ENCODE measurements at places on chromosomes 12 and 14. TPM values are rescaled to one million over a fixed set of nuclear protein-coding genes. Genes with fewer than 3 reads are reported as not detected.

GRCh38 chr14:53952533-53952932, 4.1 kb downstream of the BMP4 start:
- H3K27ac ChIP-seq = peak overlapping the region; percentile 59
- H3K4me1 ChIP-seq = peaks cover 42% of the 10 kb centered on the region
- H3K27me3 ChIP-seq = peaks cover 41% of the 10 kb centered on the region

DNA sequence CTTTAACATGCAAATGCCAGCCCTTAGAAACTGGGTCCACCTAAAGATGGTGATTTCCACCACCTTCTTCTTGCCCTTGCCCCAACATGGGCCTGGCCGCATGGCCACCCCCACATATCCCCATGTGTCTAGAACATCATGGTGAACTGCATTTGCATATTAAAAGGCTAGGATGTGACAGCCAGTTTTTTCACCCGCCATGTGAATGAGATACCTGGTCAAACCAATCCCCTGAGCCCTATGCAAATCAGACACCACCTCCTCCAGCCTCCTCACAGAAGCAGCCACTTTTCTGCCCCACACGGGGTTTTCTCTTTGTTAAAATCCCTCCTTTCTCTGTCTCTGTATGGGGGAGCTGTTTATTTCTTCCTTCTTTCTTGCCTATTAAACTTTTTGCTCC, 1322.5 kb downstream of the FSCB start:
- no peaks in the 10 kb centered on the region for H3K4me1 ChIP-seq
- no peak overlapping the region for H3K4me3 ChIP-seq
- no peak for DNase-seq
- no peak overlapping the region for H3K27ac ChIP-seq

DNA sequence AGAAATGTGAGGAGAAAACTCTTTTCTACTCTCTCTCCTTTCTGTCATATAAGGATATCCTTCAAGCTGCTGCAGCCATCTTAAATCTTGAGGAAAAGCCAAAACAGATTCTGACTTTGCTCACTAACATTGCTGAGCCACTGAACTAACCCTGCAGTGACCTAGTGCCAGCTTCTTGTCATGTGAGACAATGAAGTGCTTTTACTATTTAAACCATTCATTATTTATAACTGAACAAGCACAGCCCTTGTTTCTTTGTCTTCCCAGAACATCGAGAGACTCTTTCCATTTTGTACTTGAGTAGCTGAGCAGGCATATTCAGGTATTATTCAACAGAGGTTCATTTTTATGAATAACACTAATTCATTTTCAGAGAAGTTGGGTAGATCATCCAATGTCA, 455.0 kb upstream of the TMPO start:
- H3K27me3 ChIP-seq = peaks cover 2% of the 10 kb centered on the region
- no peak overlapping the region for H3K27ac ChIP-seq
- H3K4me1 ChIP-seq = no peaks in the 10 kb centered on the region

GRCh38 chr14:92323916-92324818, 1.2 kb downstream of the SLC24A4 start:
- peaks cover 64% of the 10 kb centered on the region for H3K27me3 ChIP-seq
- H3K36me3 ChIP-seq = no peaks in the 10 kb centered on the region
- no peaks in the 10 kb centered on the region for H3K4me1 ChIP-seq
- H3K4me3 ChIP-seq = no peak overlapping the region

GRCh38 chr12:105748806-105749600, 389.8 kb downstream of the NUAK1 start:
- no peak for DNase-seq
- H3K4me3 ChIP-seq = no peak overlapping the region
- no peaks in the 10 kb centered on the region for H3K36me3 ChIP-seq
- H3K4me1 ChIP-seq = peaks cover 21% of the 10 kb centered on the region

DNA sequence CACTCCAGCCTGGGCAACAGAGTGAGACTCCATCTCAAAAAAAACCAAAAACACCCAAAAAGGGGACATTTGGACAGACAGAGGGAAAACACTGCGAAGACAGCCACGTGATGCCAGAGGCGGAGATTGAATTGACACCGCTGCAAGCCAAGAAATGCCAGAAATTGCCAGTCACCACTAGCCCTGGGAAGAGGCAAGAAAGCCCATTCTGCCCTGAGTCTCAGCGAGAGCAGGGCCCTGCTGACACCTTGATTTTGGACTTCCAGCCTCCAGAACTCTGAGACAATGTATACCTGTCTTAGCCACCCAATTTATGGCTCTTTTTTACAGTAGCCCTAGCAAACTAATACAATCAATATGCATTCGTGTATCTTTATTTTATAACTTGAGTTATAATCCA, 7.4 kb upstream of the IGFBP6 start:
- H3K36me3 ChIP-seq = 0 out of 2 replicates have a peak, but pooled peaks cover 6% of the 10 kb centered on the region
- peaks cover 34% of the 10 kb centered on the region for H3K4me1 ChIP-seq
- DNase-seq = no peak
- no peak overlapping the region for H3K4me3 ChIP-seq
- H3K27me3 ChIP-seq = peaks cover 2% of the 10 kb centered on the region

DNA sequence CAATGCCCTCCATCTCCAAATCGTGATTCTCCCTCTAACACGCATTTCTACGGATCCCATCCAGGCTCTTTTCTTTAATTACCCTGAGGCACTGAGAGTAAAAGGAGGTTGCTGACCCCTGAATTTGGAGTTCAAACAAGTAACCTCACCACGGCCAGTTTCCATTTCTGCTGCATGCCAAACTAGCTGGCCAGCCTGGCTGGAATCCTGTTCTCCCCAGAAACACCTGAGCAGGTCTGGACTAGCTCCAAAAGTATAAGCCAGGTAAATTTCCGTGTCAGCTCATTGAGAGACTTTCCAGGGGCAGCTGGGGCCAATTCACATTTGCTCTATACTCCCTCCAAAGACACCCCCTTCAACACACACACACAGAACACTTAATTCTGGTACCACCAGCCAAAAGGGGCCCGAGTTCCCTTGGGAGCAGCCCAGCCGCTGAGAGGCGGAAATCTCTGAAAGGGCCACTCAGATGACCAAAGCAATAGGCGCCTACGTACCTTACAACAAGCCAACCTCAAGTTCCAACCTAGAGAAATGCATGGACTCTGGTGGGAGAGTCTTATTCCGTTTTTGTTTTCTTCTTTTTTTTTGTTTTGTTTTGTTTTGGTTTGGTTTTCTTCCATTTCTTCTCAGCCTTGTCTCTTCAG, 131.4 kb downstream of the NDUFA12 start:
- no peak overlapping the region for H3K4me3 ChIP-seq
- H3K27me3 ChIP-seq = peaks cover 37% of the 10 kb centered on the region
- DNase-seq = no peak
- no peak overlapping the region for H3K27ac ChIP-seq
- no peaks in the 10 kb centered on the region for H3K36me3 ChIP-seq
- peaks cover 8% of the 10 kb centered on the region for H3K4me1 ChIP-seq

- DNase-seq = peak; percentile 96
- H3K27me3 ChIP-seq = peaks cover 4% of the 10 kb centered on the region
- peak overlapping the region; percentile 45 for H3K4me3 ChIP-seq
- H3K4me1 ChIP-seq = peaks cover 55% of the 10 kb centered on the region
- H3K27ac ChIP-seq = peak overlapping the region; percentile 88
- peaks cover 13% of the 10 kb centered on the region for H3K36me3 ChIP-seq
Observed at GRCh38 chr12:6323340-6323994, 13.0 kb downstream of the PLEKHG6 start.

GRCh38 chr12:62865937-62866336, 69.0 kb downstream of the PPM1H start:
- H3K27me3 ChIP-seq = no peaks in the 10 kb centered on the region
- H3K4me3 ChIP-seq = peak overlapping the region; percentile 51
- DNase-seq = no peak
- peak overlapping the region; percentile 95 for H3K27ac ChIP-seq
- peaks cover 16% of the 10 kb centered on the region for H3K36me3 ChIP-seq
- peaks cover 84% of the 10 kb centered on the region for H3K4me1 ChIP-seq

DNA sequence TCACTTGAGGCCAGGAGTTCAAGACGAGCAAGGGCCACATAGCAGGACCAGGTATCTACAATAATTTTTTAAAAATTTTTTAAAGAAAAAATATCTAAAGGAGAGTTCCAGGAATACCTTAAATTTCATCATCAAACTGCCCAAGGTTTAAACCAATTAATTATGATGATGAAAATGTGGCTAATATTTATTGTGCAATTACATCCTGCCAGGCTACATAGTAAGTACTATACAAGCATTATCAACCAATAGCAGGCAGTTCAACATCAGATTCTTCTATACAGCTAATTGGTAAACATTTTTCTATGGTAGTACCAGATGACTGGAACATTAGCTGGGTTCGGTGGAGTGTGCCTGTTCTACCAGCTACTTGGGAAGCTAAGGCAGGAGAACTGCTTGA, 24.4 kb downstream of the DENND5B start:
- H3K4me1 ChIP-seq = peaks cover 26% of the 10 kb centered on the region
- H3K27me3 ChIP-seq = peaks cover 1% of the 10 kb centered on the region
- no peak overlapping the region for H3K4me3 ChIP-seq

- DNase-seq = no peak
- H3K36me3 ChIP-seq = no peaks in the 10 kb centered on the region
- no peak overlapping the region for H3K27ac ChIP-seq
- H3K4me1 ChIP-seq = no peaks in the 10 kb centered on the region
Observed at GRCh38 chr12:123767613-123768012, 5.5 kb downstream of the DNAH10 start.

DNA sequence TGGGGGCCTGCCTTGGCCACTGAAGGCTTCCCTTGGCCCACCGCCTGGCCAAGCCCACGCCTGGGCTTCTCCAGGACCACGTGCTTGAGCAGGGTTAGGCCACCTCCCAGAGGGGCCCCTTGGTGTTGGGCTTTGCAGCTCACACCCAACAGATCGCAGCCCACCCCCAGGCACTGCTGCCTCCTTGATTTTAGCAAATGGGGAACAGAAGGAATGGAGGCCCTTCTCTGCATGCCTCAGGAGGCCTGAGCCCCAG, 23.3 kb downstream of the RAB35 start:
- no peaks in the 10 kb centered on the region for H3K4me1 ChIP-seq
- peaks cover 2% of the 10 kb centered on the region for H3K27me3 ChIP-seq
- DNase-seq = no peak
- H3K4me3 ChIP-seq = no peak overlapping the region
- H3K27ac ChIP-seq = no peak overlapping the region

GRCh38 chr12:18135509-18135908, 45.5 kb upstream of the RERGL start:
- no peak overlapping the region for H3K27ac ChIP-seq
- DNase-seq = no peak
- H3K4me3 ChIP-seq = no peak overlapping the region

GRCh38 chr14:51056421-51056820, 38.5 kb downstream of the TRIM9 start:
- H3K27me3 ChIP-seq = peaks cover 13% of the 10 kb centered on the region
- H3K4me3 ChIP-seq = no peak overlapping the region
- no peaks in the 10 kb centered on the region for H3K4me1 ChIP-seq
- no peak overlapping the region for H3K27ac ChIP-seq
- no peak for DNase-seq
- H3K36me3 ChIP-seq = no peaks in the 10 kb centered on the region

DNA sequence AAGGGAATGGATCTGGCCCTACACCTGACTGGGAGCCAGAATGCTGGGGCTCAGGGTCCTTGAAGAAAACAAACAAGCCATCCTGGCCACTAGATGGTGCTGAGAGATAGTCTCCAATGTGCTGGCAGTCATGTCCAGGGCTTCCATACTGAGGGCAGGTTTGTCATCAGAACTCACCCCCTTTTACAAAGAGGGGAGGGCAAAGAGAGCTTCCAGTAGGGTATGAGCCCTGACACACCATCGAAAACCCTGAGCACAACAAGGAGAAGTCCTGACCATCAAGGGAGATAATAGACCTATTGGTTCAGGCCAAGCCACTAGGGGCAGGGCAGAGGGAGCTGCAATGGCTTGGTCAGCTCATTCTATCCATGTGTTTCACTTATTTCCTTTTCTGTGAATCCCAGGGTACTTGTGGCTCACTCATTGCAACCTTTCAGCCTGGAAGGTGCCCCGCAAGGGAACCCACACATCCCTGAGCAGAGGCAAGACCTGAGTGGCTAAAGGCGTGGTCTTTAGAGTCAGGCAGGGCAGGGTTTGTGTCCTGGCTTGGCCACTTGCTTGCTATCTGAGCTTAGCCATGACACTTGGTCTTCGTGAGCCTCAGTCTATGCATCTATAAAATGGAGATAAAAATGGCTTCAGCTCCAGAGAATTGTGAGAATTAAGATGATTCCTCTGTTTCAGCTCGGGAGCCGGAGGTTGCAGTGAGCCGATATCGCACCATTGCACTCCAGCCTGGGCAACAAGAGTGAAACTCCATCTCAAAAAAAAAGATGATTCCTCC, 6.2 kb upstream of the PLEKHH1 start:
- no peak overlapping the region for H3K27ac ChIP-seq
- peak; percentile 14 for DNase-seq

DNA sequence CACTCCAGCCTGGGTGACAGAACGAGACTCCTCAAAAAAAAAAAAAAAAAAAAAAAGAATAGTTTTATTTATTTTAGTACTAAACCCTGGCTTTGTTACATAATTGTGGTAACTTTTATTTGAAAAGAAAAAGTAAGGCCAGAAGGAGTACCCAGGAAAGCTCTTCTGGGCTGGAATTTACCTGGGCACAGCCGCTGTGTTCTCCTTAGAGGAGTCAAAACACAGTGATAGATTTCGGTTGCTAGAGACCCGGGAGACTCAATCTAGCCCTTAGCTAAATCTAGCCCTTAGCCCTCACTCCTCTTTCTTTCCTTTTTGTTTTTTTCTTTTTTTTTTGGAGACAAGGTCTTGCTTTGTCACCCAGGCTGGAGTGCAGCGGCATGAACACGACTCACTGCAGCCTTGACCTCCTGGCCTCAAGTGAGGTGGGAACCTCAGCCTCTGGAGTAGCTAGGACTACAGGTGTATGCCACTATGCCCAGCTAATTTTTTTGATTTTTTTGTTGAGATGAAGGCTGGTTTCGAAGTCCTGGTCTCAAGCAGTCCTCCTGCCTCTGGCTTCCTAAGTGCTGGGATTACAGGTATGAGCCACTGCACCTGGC, 49.7 kb downstream of the SYNE2 start:
- H3K4me1 ChIP-seq = peaks cover 9% of the 10 kb centered on the region
- H3K27ac ChIP-seq = no peak overlapping the region
- H3K4me3 ChIP-seq = no peak overlapping the region

- no peaks in the 10 kb centered on the region for H3K36me3 ChIP-seq
- H3K27ac ChIP-seq = no peak overlapping the region
- no peaks in the 10 kb centered on the region for H3K27me3 ChIP-seq
- DNase-seq = no peak
Observed at GRCh38 chr12:9255837-9256236, 47.6 kb upstream of the PZP start.

DNA sequence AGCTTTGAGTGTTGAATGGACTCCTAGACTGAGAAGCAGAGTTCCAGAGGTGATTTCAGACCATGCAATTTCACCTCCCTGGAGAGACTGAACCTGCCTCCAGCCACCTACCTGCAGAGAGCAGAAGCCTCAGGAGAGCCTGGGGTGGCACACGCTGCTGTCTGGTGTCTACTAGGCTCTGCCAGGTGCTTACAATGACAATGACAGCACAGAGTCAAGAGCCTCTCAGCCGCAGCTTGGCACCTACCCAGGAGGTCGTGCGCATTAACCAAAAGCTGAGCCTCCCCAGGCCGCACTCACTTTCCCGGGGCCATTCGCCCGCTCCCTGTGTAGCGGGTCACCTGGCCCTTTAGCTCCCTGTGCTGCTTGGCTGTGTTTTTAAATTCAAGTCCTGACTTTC, 63.2 kb downstream of the TESC start:
- H3K27ac ChIP-seq = no peak overlapping the region
- H3K36me3 ChIP-seq = peaks cover 3% of the 10 kb centered on the region
- H3K27me3 ChIP-seq = peaks cover 24% of the 10 kb centered on the region
- H3K4me1 ChIP-seq = peaks cover 5% of the 10 kb centered on the region
- no peak for DNase-seq

Gene DACT1
- total RNA-seq = 4.5 TPM

Gene DIO3
- not detected for total RNA-seq

Gene TMEM132D
- total RNA-seq = not detected

Gene FGF6
- total RNA-seq = not detected

Gene SERPINA10
- total RNA-seq = not detected

Gene CLEC6A
- total RNA-seq = not detected

Gene BHLHE41
- total RNA-seq = 12.8 TPM
